ENCODE measurements at places on chromosomes 16 and 17.

DNA sequence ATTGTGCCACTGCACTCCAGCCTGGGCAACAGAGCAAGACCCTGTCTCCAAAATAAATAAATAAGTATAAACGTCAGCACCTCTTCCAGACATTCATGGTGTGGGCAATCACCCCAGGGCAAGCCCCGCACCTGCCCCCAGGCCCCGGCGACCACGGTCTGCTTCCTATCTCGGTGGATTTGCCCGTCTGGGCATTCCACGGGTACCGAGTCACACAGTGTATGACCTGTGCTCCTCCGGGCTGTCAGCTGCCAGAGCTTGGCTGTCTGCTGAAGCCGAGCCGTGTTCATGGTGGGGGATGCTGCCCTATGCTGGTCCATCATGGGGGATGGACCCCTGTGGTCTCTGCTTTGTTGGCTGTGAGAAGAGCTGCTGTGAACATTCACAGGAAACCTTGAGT lies 15.4 kb downstream of the CYBC1 start:
- DNase-seq = no peak

GRCh38 chr17:60602871-60603270 lies 2.9 kb downstream of the PPM1D start:
- no peak for DNase-seq

DNA sequence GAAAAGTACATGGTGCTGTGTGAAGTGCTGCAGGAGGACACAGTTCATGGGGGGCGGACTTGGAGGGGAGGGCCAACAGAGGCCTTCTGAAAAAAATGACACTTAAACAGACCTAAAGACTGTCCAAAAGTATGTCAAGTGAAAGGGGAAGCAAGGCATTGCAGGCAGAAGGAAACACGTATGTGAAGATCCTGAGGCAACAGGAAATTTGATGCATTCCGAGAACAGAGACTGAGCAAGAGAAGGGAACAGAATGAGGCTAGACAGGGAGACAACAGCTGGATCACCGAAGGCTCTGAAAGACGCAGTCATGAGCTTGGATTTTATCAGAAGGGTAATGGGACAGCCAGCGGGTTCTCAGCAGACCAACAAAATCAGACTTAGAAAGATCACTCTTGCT lies 1.1 kb downstream of the IFT20 start:
- DNase-seq = peak; percentile 28

GRCh38 chr16:56888806-56889205 lies 23.8 kb downstream of the SLC12A3 start:
- no peak for DNase-seq

DNA sequence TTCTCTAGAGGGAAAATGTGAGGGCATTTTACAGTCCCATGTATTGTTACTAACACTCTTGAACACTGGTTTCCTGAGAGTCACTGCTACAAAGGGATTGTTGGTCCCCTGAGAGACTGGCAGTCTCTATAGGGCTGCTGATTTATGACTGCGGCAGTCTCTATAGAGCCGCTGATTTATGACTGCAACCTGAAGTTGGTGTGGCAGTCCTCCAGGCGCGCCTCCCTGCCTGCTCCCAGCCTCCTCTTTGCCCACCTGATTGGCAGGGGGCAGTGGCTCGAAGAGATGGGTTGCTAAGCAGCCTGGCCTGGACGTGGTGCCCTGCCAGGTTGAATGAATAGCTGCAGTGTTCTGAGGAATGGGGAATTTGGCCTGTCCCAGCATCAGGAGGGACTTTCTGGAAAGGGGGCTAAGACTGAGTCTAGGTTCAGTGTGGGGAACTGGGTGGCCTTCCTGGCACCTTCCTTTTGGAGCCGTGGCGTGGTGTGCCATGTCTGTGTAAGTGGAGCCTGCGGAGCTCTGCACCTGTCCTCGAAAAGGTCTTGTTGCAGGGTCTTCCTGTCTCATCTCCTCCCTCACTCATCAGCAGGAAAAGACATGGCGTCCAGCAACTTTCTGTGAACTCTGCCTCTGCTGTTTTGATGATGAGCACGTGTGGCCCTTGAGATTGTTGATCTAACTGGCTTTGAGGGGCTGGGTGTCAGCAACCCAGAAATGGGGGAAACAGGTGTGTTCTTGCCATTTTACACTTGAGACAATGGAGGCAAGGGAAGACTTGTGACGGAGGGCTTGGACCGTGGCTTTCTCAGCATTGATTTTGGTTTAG lies 24.9 kb downstream of the SAP30BP start:
- DNase-seq = no peak

DNA sequence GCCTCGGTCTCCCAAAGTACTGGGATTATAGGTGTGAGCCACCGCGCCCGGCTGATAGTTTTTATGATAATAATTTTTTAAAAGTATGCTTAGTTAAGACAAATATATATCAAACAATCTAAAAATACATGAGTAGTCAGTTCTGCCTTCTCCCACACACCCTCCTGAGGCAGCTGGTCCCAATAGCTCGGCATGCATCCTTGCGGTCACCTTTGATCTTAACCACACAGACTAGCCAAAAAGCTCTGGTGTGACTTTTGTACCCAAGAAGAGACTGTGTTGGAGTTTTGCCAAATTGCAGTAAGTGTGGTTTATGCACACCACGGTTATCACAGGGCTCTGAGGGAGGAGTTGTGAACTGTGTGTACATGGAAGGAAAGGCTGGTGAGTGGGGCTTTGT lies 25.6 kb downstream of the ATP6V0A1 start:
- no peak for DNase-seq

GRCh38 chr17:31573861-31574260 lies 182.4 kb downstream of the RAB11FIP4 start:
- no peak for DNase-seq

DNA sequence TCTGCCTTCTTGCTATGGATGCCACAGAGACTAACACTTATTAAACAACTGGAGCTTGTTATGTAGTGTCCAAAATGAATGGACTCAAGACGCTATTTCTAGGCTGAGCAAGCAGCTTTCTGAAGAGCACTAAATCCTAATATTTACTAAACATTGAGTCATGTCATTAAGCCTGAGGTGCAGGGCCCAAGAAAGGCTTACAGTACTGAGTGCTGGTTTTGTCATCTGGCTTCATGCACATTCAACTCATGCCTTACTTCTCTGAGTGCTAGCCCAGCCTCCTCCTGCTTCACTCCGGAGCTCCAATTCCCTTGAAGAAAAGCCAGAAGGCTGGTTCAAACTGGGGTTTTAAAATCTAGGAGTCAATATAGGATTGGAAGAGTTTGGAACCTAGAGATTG lies 363.3 kb upstream of the CDH5 start:
- DNase-seq = no peak

- DNase-seq = no peak
These were observed 39.4 kb upstream of the FOXF1 start for GRCh38 chr16:86470964-86471363.

GRCh38 chr17:78925662-78926555 lies 722 bp upstream of the TIMP2 start:
- DNase-seq = peak; percentile 89

DNA sequence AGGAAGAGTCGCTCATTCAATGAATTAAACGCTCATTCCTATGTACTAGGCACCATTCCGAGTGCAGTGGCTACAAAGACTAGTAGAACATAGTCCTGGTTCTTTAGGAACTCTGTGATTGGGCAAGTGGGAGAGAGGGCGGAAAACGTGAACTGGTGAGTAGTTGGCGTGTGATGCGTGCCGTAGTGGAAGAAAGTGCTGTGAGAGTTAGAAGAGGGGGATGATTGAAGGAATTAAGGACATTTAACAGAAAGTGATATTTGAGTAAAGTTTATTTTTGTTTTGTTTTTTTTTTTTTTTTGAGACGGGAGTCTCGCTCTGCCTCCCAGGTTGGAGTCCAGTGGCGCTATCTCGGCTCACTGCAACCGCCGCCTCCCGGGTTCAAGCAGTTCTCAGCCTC lies 7.9 kb upstream of the SLFN14 start:
- peak; percentile 43 for DNase-seq

DNA sequence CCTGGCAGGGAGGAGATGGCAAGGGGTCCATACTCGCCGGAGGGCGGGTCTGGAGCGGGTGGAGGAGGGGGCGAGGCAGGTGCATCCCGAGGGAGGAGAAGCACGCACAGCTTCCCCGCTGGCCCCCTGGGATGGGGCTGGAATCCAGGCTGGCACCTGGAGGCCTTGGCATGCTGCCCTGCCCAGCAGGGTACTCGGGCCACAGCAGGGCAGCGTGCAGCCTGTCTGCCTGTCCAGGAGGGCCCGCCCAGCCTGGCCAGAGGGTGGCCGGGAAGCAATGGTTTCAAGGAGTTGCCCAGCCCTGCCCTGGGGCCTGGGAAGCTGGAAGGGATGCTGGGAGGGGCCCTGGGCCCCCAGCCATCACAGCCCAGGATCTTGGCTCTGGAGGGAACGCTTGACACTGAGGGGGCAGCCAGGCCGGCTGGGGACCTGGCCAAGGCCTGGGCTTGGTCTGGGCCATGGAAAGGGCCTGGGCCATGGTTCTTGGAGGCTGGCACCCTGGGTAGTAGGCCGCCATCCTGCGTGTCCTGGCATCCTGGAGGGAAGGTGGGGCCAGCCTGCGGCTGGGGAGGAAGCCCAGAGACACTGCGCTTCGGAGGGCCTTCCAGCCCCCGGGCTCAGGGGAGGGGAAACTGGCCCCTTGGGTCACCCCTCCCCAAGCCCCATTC lies 1.1 kb downstream of the GLIS2 start:
- DNase-seq = peak; percentile 79

DNA sequence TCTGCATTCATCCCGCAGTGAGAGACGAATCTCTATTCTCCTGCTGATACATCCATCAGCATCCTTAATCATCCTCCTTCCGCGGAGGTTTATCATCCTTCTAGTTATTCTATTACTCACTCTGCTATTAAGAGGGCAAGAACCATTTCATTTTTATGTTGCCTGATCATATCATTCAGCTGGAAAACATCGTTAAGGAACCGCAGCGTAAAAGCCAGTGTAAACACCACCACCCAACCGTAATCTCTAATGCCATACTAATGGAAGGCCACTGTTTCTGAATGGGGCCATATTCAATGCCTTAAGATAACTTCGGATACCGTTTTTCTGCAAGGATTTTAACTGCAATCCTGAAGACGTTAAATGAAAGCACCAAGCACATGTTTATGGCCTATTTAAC lies 36.7 kb upstream of the ERCC4 start:
- no peak for DNase-seq

- no peak for DNase-seq
These were observed 129.9 kb downstream of the AIPL1 start for GRCh38 chr17:6304894-6305612.

GRCh38 chr17:28475151-28475900 lies 1.9 kb downstream of the SLC13A2 start:
- no peak for DNase-seq

- DNase-seq = no peak
These were observed 9.4 kb downstream of the RAB40B start for GRCh38 chr17:82689077-82689476.
